ENCODE measurements at places on chromosomes 7 and 10.
A peak's percentile ranks its signal among the peaks of the same experiment; 100 is the strongest.

GRCh38 chr10:86375204-86375603, 8.6 kb upstream of the GRID1 start:
- H3K4me1 ChIP-seq: no peaks in the 10 kb centered on the region
- H3K4me3 ChIP-seq: no peak overlapping the region
- DNase-seq: no peak
- H3K27me3 ChIP-seq: no peaks in the 10 kb centered on the region

- H3K4me1 ChIP-seq: no peaks in the 10 kb centered on the region
- no peaks in the 10 kb centered on the region for H3K27me3 ChIP-seq
- no peak for DNase-seq
- H3K4me3 ChIP-seq: no peak overlapping the region
- no peak overlapping the region for H3K27ac ChIP-seq
- no peaks in the 10 kb centered on the region for H3K36me3 ChIP-seq
These were observed 17.2 kb downstream of the TSPAN33 start for GRCh38 chr7:129161524-129162225.

- H3K27ac ChIP-seq: no peak overlapping the region
- no peak overlapping the region for H3K4me3 ChIP-seq
- no peaks in the 10 kb centered on the region for H3K4me1 ChIP-seq
- H3K36me3 ChIP-seq: no peaks in the 10 kb centered on the region
These were observed 13.7 kb downstream of the RAB19 start for GRCh38 chr7:140417456-140418155.

DNA sequence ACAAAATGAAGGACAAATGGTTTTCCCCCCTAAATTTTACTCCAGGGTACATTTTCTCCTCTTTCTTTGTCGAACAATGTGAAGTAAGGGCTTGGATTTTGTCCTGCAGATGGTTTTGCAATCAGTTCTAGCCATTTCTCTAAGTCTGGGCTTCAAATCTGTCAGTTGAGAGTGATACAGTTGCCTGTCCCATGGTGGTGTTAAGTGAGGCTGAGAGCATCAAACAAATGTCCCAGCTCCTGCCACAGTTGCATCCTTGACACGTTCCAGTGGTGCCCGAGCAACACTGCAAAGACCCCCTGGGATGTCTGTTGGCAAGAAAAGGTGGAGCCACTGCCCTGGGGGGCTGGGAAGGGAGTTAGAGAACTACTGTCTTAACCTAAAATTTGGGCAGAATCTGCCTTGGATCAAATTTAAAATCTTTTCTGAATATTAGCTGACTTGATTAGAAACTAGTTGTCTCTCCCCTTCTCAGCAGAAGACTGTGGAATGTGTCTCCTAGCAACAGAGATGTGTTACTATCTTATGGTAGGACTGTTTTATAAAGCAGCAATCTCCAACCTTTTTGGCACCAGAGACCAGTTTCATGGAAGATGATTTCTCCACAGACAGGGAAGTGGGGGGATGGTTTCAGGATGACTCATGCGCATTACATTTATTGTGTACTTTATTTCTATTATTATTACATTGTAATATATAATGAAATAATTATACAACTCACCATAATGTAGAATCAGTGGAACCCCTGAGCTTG, 102.0 kb upstream of the STEAP1B start:
- H3K27me3 ChIP-seq: no peaks in the 10 kb centered on the region
- H3K4me1 ChIP-seq: peaks cover 2% of the 10 kb centered on the region
- peak; percentile 75 for DNase-seq
- no peaks in the 10 kb centered on the region for H3K36me3 ChIP-seq
- H3K27ac ChIP-seq: no peak overlapping the region
- H3K4me3 ChIP-seq: no peak overlapping the region

GRCh38 chr7:97731736-97732564, at the start of gene TAC1:
TAC1 (plus strand) TSS chr7:97732086; CDS start chr7:97732613, 527 bp downstream.
- peak within 1 kb of the TSS; percentile 33 for H3K4me3 ChIP-seq
- peak; percentile 74 for DNase-seq
- peaks cover 4% of the 10 kb centered on the region for H3K4me1 ChIP-seq

- H3K4me1 ChIP-seq: no peaks in the 10 kb centered on the region
- no peak overlapping the region for H3K27ac ChIP-seq
- H3K27me3 ChIP-seq: no peaks in the 10 kb centered on the region
- no peaks in the 10 kb centered on the region for H3K36me3 ChIP-seq
- no peak overlapping the region for H3K4me3 ChIP-seq
- DNase-seq: no peak
These were observed 123.4 kb upstream of the TARP start for GRCh38 chr7:38396852-38397251.

- H3K27ac ChIP-seq: no peak overlapping the region
- no peak overlapping the region for H3K4me3 ChIP-seq
- no peaks in the 10 kb centered on the region for H3K27me3 ChIP-seq
- no peak for DNase-seq
These were observed 97.1 kb upstream of the MXI1 start for GRCh38 chr10:110110338-110110737.

DNA sequence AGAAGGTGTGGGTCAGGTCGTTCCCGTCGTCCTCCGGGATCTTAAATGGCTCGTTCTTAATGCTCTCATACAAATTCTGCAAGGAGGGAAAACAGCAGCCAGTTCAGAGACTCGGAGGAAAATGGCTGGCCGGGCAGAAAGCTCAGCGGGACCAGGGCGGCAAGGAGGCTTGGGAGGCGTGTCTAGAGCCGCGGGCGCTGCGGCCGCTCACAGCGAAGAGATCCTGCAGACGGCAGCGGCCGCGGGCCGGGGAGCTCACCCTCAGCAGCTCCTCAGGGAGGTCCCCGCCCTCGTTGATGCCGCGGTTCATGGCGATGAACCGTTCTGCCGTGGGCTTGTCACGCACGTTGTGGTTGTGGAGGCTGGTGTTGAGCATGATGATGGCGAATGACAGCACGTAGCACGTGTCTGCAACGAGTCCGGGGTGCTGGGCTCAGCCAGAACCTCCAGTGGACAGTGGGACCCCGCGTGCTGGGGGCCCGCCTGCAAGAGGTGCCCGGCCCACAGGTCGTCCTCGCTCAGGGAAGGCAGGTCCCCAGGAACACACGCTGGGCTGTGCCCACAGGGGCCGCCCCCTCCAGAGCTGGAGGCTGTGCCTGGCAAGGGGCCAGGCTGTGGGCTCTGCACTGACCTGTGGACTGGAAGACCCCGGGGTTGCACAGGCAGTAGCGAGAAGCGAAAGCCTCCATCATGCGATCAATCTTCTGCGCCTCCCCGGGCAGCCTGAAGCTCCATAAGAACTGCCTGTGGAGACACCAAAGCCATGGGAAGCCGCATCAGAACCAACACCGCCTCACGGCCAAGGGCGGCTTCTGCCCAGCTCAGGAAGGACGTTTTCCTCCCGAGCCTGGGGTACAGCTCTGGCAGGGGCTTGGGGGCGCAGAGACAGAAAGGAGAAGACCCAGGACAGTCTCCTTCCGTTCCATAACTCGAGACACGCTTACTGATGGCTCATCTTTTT, 101.6 kb downstream of the CYTH3 start:
- no peaks in the 10 kb centered on the region for H3K27me3 ChIP-seq
- H3K4me3 ChIP-seq: no peak overlapping the region
- DNase-seq: no peak
- H3K36me3 ChIP-seq: no peaks in the 10 kb centered on the region

DNA sequence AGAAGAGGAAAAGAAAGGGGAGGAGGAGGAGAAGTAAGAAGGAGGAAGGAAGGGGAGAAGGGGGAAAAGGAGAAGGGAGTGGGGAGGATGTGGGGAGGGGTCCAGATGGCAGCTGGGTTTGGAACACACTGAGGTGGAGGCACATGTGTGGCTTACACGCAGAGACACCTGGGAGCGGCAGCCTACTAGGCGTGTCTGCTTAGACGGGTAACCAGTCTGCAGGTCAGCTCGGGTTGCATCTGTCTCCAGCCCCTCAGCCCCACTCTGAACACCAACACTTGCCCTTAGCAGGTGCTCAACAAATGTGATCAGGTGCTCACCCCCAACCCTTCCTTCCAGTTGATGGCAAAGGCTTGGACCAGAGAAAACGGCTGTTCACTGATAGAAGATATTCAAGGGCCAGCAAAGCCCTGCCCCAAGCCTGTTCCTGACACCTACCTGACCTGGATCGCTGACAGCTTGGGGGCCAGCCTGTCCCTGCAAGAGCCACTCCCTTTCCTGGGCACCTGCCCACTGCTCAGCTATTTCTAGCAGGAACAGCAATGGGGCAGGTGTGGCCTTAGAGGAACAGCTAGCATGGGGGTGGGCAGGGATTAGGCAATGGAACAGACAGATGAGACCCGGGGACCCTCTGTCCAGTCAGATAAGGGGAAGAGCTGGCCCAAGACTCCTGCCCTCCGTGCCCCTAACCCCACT, 70.5 kb downstream of the SH3PXD2A start:
- no peak overlapping the region for H3K4me3 ChIP-seq
- no peak overlapping the region for H3K27ac ChIP-seq
- no peaks in the 10 kb centered on the region for H3K4me1 ChIP-seq

- no peaks in the 10 kb centered on the region for H3K36me3 ChIP-seq
- H3K27ac ChIP-seq: no peak overlapping the region
- no peak for DNase-seq
- peaks cover 68% of the 10 kb centered on the region for H3K27me3 ChIP-seq
These were observed 6.4 kb downstream of the HOXA13 start for GRCh38 chr7:27193335-27194001.

DNA sequence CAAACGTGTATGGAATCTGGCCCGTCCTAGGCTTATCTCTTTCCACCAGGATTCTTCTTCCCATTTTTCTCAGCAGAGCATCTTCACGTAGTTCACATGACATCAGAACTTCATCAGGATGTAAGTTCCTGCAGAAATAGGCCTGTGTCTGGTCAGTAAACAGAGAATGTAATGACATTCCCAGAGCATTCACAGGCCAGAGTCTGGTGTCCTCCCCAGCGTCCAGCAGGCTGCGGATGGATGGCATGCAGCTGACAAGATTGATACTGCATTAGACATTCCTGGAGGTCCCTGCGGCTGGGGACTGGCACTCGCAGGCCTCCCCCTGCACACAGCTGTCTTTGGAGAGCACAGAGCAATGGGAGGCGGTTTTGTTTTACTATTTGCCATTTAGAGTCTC, 28.7 kb downstream of the MGMT start:
- no peaks in the 10 kb centered on the region for H3K36me3 ChIP-seq
- no peak overlapping the region for H3K4me3 ChIP-seq
- no peaks in the 10 kb centered on the region for H3K27me3 ChIP-seq
- no peak for DNase-seq

GRCh38 chr7:27165089-27165995, at the start of gene HOXA9:
HOXA9 (minus strand) TSS chr7:27165537; CDS start chr7:27165457, 80 bp downstream.
- H3K27ac ChIP-seq: no peak within 1 kb of the TSS
- H3K27me3 ChIP-seq: peaks cover 87% of the 10 kb centered on the region

DNA sequence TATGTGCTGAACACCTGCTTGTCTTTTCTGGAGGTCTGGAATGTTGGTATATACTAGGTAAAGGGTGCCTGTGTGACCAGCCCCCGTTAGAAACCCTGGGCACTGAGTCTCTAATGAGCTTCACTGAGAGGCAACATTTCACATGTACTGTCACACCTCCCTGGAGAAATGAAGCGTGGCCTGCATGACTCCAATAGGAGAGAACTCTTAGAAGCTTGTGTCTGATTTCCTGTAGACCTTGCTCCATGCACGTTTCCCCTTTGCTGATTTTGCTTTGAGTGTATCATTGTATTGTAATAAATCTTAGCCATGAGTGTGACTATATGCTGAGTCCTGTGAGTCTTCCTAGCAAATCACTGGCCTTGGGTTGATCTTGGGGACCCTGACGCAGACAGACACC, 82.8 kb downstream of the PPP1R3C start:
- H3K36me3 ChIP-seq: no peaks in the 10 kb centered on the region
- H3K4me1 ChIP-seq: no peaks in the 10 kb centered on the region
- no peak for DNase-seq
- no peaks in the 10 kb centered on the region for H3K27me3 ChIP-seq
- H3K27ac ChIP-seq: no peak overlapping the region
- no peak overlapping the region for H3K4me3 ChIP-seq

DNA sequence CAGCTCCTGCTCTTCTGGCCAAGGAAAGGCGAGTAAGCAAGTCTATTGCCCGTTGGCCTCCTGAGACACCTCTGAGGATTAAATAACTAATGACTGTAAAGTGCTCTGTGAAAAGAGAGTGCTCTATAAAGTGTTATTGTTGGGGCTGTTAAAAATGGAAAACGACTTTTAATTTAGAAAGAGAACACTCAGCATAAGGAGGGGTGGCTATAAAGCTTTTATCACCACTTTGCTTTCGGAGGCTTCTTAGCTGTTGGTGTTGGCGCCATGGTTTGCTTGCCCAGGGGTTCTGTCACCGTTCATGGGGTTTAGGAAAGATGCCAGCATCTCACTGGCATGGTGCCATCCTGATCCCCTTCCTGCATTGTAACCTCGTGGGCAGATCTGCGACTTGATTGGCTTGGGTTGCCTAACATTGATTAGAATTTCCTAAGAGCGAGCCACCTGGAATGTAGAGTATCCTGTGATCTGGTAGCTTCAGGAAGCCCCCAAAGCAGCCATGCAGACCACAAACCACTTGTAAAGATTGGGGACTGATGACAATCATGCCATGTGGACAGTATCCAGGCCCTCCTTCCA, 509.9 kb downstream of the LRMDA start:
- no peak for DNase-seq
- no peaks in the 10 kb centered on the region for H3K36me3 ChIP-seq
- no peak overlapping the region for H3K4me3 ChIP-seq
- no peaks in the 10 kb centered on the region for H3K4me1 ChIP-seq
- no peaks in the 10 kb centered on the region for H3K27me3 ChIP-seq
- no peak overlapping the region for H3K27ac ChIP-seq

- H3K36me3 ChIP-seq: no peaks in the 10 kb centered on the region
- DNase-seq: peak; percentile 16
- H3K27me3 ChIP-seq: no peaks in the 10 kb centered on the region
- H3K27ac ChIP-seq: no peak overlapping the region
- H3K4me3 ChIP-seq: no peak overlapping the region
These were observed 132.4 kb downstream of the SORCS1 start for GRCh38 chr10:107031931-107032699.

DNA sequence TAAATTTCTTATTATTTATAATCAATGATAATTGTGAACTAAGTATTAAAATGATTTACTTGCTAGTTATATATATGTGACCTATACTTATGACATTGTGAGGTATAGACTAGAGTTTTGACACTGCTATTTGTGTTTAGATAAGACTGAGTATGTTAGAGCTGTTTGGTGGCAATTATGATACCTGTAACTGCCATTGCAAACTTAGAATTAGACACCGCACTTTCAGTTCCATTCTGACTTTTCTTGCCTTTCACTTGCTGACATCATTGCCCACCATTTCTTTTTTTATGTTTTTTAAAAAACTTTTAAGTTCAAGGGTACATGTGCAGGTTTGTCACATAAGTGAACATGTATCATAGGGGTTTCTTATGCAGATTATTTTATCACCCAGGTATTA, 214.5 kb downstream of the MBL2 start:
- no peak overlapping the region for H3K27ac ChIP-seq
- H3K4me3 ChIP-seq: no peak overlapping the region
- DNase-seq: no peak
- no peaks in the 10 kb centered on the region for H3K4me1 ChIP-seq

DNA sequence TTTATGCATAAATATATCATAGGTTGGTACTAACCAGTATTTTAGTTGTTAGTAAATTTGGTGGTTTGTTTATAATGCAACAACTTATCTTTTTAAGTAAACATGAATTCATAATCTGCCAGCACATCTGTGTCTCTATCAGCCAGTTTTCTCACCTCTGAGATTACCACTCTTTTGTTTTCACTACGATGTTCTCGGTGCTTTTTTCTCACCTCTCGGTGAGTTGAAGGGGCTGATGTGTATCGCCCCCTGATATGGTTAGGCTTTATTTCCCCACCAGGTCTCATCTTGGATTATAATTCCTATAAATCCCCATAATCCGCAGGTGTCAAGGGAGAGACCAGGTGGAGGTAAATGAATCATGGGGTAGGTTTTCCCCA, 114.1 kb downstream of the CAMK1D start:
- H3K4me1 ChIP-seq: no peaks in the 10 kb centered on the region
- no peak overlapping the region for H3K27ac ChIP-seq
- no peaks in the 10 kb centered on the region for H3K27me3 ChIP-seq
- no peaks in the 10 kb centered on the region for H3K36me3 ChIP-seq

Measured in mesendoderm (in vitro differentiated cells).